Activated CD4-positive, alpha-beta memory T cell treated with anti-CD3 and anti-CD28 coated beads for 36 hours (primary cell): ENCODE measurements at places on chromosomes 2 and 18. TPM values are rescaled to one million over a fixed set of nuclear protein-coding genes. Genes with fewer than 3 reads are reported as not detected.
A peak's percentile ranks its signal among the peaks of the same experiment; 100 is the strongest.

DNA sequence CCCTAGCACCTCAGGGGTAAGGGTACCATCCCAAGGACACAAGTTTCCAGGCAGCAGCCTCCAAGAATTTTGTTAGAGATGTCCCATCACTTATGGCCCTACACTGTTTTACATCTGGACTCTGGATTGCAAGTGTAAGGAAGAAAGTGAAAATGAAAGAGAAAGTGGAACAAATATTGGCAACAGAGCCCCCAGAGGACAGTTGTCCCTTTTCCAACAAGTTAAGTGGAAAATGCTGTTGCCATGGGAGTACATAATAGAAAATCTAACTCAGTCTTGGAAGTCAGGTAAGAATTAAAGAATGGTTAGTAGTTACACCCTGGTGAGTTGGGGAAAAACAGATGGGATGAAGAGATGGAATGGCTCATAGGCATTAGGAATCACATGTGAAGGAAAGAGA, 50.6 kb downstream of the TTC21B start:
- no peak for DNase-seq
- peaks cover 46% of the 10 kb centered on the region for H3K36me3 ChIP-seq
- H3K4me1 ChIP-seq, result peaks cover 9% of the 10 kb centered on the region
- H3K27ac ChIP-seq, result no peak overlapping the region
- H3K4me3 ChIP-seq, result no peak overlapping the region

DNA sequence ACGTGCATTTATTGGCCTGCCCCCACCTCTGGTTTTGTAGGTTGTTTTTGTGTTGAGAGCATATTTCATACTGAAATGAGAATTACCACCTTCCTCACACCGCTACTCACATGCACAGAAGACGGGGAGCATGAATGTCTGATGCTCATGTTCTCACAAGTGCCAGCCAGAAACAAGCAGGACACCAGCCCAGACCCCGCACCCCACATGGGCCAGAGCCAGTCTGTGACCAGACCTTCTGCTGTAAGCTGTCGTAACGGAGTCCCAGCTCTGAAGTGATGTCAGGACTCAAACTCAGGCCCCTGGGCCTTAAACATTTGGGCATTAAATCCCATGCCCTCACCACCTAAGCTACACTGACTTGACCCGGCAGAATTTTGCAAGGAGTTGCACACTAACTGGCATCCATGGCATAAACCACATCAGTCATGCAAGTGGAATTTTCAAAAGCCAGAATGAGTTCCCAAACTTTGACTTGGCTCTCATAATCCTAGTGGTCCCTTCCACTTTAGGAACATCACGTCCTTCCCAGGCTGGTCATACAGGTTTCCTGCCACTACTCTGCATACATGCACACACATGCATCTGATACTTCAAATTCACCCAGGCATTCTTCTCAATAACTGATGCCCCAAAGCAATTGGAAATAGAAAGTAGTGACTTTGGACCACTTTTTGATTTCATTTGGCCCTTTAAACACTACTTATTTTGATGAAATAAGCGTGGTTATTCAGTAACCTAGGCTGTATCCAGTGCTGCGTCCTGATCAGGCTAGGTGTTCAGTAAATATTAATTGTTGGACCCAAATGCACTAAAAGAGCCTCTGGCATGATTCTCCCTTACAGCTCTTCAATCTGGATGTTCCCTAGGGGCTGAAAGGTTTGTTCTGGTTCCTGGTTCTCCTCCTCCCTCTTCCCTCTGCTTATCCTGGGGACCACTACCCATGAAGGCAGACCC, 223.1 kb upstream of the ID2 start:
- H3K27me3 ChIP-seq, result no peaks in the 10 kb centered on the region
- no peak overlapping the region for H3K4me3 ChIP-seq
- DNase-seq, result no peak
- no peaks in the 10 kb centered on the region for H3K36me3 ChIP-seq

DNA sequence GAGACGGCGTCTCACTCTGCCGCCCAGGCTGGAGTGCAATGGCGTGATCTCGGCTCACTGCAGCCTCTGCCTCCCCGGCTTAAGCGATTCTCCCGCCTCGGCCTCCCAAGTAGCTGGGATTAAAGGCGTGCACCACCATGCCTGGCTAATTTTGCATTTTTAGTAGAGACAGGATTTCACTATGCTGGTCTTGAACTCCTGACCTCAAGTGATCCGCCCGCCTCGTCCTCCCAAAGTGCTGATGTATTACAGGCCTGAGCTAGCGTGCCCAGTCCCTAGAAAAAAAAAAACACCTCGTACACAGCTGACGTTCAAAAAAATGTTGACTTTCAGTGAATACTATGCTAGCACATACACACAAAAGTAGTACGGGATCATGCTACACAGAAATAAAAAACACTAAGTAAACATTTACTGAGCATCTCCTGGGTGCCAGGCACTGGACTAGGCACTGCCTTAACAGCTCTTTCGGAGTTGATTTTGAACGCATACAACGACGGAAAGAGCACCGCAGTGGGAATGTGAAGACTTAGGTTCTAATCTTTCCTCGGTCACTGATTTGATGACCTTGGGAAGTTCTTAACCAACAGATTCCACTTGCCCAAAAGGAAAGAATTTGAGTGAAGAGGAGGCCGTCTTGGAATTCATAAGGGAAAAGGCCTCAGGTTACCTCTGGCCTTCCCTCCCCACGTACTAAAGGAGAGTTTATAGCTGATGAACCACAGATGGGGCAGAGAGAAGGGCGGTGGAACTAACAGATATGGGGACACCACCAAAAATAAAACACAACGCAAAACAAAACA, 1.1 kb downstream of the DNAJC27 start:
- H3K27me3 ChIP-seq, result no peaks in the 10 kb centered on the region
- peak overlapping the region; percentile 96 for H3K4me3 ChIP-seq
- peaks cover 26% of the 10 kb centered on the region for H3K36me3 ChIP-seq
- no peak for DNase-seq
- peak overlapping the region; percentile 100 for H3K27ac ChIP-seq

DNA sequence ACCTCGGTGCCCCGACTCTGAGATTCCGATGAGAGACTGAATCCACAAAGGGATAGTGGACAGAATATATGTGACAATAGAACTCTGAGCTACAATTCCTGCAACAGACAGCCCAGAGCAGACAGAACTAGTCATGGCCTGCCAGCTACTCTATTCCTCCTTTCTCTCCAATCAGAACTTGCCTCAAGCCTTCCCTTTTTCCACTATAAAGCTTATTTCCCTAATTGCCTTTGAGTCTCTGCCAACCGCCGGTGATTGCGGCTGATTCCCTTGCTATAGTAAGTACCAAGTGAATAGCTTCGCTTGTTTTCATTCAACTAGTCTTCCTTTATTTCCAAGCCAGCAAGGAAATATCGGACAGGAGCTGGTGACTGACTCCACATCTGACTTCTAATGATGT, 96.8 kb downstream of the DSC3 start:
- H3K27me3 ChIP-seq, result no peaks in the 10 kb centered on the region
- H3K36me3 ChIP-seq, result no peaks in the 10 kb centered on the region
- H3K4me3 ChIP-seq, result no peak overlapping the region
- no peak for DNase-seq

MRO gene
- not detected for total RNA-seq

DNA sequence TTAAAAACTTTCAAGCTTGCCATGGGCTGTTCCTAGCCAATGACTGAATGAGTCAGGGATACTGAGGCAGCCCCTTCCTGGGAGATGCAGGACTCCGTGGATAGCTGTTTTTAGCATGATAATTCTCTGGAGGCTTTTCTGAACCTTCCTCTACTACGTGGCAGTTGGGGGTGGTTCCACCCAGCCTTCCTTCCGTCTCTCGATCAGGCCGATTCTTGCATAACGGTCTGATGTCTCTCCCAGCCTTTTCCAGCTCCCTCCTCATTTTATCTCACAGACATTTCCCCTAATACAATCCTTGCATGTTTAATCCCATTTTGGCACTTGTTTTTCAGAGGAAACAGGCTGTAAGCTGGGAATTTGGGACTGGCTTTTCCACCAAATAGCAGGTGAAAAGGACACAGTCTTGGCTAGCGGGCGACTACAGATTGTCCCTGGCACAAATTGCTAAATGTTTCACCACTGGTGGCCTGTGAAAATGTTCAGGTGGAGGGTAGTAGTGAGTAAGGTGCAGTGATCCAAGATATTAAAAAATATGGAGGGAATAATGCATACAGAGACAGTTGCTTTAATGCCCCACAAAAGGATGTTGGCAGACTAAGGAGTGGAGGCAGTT, 21.0 kb upstream of the CTLA4 start:
- H3K27ac ChIP-seq, result no peak overlapping the region
- H3K4me1 ChIP-seq, result peaks cover 29% of the 10 kb centered on the region
- peaks cover 2% of the 10 kb centered on the region for H3K27me3 ChIP-seq
- no peak overlapping the region for H3K4me3 ChIP-seq
- no peaks in the 10 kb centered on the region for H3K36me3 ChIP-seq
- no peak for DNase-seq

DNA sequence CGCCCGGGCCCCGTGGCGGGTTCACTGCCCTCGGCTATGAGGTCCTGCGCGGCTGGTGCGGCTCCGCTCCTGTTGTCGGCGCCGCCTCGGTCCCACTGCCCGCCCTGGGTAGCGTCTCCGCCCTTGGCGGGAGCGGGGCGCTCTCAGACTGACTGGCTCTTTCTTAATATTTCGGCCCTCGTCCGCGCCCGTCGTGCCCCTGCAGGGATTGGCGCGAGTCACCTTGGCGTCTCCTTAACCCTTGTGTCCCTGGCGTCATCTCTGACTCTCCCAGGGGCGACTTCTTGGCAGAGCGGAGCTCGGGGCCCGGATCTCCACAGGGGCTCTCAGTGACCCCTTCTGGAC, 1.3 kb downstream of the PTMA start:
- H3K4me1 ChIP-seq, result peaks cover 32% of the 10 kb centered on the region
- peak overlapping the region; percentile 97 for H3K27ac ChIP-seq
- no peak for DNase-seq
- H3K27me3 ChIP-seq, result peaks cover 3% of the 10 kb centered on the region
- peak overlapping the region; percentile 82 for H3K4me3 ChIP-seq
- peaks cover 50% of the 10 kb centered on the region for H3K36me3 ChIP-seq

DNA sequence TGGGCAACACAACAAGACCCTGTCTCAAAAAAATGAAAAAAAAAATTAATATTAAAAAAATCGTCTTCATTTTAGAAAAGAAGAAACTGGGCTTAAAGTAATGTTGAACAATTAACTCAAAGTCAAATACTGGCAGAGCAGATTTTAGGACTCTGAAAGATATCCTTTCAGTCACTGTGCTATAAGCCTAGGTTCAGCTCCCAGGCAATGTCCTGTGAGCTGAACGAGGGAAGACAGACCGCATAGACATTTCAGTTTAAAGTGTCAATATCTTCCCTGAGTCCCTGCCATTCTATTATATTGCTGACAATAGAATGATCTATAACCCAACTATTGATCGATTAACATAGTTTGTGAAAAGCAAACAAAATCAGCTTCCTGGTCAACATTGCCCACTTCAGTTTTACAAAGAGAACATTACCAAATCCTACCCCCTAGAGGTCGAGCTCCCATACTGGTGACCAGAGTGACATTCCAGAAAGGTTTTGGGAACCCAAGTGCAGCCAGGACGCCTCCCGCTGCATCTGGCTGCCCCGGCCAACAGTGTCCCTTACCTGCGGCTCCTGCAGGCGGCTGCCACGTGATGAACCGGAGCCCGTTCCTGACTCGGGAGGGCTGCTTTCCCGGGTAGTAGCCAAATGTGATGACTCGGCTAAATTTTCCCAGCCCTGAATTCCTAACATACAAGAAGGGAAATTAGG, 639 bp downstream of the MRO start:
- H3K27ac ChIP-seq, result no peak overlapping the region
- H3K27me3 ChIP-seq, result peaks cover 1% of the 10 kb centered on the region
- H3K36me3 ChIP-seq, result no peaks in the 10 kb centered on the region

LIMS3 gene
- total RNA-seq, result 3.3 TPM
